ENCODE measurements at places on chromosomes 6 and 20.

DNA sequence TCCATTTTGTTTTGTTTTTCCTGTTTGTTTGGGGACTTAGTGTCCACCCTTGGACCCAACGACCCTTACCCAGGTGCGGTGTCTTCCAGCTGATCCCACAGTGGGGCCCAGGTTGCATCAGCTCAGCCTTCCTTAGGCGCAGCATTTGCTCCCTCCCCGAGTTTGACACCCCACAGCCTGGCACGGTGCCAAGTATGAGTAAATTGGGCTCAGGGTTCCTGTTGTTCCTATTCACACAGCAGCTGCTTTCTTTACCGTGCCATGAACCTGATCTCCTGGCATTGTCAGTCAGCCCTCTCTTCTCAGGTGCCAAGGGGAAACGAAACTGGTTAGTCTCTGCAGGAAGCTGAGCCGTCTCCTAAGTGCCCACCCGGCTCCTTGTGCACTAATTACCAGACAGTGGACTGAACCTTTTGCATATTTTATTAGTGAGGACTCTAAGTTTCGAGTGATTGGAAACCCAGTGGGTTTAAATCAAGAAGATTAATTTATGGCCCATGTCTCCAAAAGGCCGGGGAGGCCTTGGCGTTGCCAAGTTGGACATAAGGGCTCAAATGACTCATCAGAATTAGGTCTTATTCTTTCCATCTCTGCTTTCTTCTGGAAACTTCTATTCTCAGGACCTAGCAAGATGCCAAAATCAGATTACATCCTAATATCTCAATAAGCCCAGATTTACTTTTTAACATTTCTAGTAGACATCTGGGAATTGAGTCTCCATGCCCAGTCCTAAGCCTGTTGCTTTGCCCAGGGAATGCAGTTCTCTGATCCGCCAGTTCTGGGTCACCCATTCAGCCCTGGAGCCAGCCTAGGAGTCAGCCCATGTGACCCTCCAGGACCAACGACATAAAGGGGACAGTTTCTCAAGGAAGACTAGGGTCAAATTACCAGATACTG is 68.8 kb downstream of the TSHZ2 start:
- DNase-seq = no peak

GRCh38 chr6:170176136-170176897 is 114.6 kb downstream of the DLL1 start:
- no peak for DNase-seq

DNA sequence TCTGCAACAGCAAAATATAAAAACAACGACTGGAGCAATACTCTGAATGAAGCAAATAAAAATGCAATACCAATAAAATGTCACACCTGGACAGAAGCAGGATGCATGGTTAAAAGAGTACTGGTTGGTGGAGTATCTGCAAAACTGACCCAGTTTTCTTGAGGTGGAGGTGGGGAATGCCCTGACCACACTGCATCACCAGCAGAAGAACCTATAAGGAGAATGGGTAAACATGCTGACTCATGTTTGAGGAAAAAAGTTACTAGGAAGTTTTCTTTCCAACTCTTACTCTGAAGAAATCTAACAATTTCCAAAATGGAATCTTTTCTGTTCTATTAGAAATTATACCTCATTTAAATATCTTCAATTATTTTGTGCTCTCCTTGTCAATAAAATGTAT is 43.6 kb downstream of the REPS1 start:
- DNase-seq = no peak

GRCh38 chr6:42032366-42032765 is 18.0 kb upstream of the TAF8 start:
- no peak for DNase-seq

- DNase-seq = no peak
Measured at GRCh38 chr20:56299362-56299761, 50.8 kb downstream of the MC3R start.

DNA sequence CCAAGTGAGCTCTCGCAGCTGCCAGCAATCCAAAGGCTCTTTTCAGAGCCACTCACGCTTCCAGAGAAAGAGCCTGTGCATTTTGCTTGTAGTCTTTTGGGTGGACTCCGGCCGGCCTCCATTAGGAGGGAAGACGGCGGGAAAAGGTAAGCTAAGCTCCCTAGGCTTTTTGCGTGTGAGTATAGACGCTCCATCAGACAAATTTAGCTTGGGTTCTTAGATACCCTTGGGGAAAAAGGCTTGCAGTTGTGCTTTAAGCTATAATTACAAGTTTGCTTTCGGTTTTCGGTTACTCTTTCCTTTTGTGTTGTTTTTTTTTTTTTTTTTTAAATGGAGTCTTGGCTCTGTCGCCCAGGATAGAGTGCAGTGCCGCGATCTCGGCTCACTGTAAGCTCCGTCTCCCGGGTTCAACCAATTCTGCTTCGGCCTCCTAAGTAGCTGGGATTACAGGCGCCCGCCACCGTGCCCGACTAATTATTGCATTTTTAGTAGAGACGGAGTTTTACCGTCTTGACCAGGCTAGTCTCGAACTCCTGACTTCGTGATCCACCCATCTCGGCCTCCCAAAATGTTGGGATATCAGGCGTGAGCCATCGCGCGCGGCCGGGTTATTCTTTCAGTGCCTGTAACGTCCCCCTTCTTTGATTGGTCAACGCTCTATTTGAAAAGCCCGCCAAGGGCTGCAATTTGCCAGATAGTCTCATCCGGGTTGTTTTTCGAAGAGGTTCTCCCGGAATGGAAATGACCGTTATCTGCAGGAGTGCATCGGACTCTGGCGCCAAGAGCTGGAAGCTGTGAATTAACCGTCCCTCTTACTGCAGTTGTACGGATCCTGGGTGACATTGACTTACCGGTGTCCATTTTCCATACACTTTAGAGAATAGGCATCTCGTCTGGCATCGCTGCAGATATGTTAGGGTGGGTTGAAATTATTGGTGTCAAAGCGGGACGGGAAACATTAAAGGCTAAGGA is 18.1 kb downstream of the OR2B2 start:
- peak; percentile 90 for DNase-seq

- DNase-seq = no peak
Measured at GRCh38 chr20:6103301-6103700, 19.5 kb downstream of the FERMT1 start.

DNA sequence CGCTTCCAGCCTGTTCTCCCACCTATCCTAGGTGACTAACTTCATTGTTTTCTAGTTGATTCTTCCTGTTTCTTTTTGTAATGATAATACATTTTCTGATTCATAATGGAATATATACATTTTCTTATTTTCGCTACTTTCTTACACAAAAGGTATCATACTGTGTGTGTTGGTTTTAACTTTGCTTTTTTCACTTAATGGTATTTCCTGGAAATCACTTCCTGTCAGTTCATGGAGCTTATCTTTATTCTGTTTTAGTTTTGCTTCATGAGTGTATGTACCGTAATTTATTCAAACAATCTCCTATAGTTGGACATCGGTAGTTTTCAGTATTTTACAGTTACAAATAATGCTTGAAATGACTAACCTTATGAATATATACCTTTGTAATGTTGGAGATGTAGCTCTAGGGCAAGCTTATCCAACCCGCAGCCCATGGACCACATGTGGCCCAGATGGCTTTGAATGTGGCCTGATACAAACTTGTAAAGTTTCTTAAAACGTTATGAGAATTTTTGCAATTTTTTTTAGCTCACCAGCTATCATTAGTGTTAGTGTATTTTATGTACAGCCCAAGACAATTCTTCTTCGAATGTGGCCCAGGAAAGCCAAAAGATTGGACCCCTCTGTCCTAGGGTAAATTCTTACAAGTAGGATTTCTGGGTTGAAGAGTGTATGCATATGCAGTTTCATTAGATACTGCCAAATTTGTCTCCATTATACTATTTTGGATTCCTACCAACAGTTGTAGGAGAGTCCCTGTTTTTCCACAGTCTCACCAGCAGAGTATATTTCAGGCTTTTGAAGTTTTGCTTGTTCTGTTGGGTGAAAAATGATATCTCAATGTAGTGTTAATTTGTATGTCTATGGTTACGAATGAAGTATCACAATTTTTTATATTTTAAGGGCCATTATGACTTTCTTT is 16.7 kb downstream of the TRMT11 start:
- DNase-seq = no peak

GRCh38 chr6:52395969-52396368 is 24.2 kb upstream of the EFHC1 start:
- DNase-seq = no peak

DNA sequence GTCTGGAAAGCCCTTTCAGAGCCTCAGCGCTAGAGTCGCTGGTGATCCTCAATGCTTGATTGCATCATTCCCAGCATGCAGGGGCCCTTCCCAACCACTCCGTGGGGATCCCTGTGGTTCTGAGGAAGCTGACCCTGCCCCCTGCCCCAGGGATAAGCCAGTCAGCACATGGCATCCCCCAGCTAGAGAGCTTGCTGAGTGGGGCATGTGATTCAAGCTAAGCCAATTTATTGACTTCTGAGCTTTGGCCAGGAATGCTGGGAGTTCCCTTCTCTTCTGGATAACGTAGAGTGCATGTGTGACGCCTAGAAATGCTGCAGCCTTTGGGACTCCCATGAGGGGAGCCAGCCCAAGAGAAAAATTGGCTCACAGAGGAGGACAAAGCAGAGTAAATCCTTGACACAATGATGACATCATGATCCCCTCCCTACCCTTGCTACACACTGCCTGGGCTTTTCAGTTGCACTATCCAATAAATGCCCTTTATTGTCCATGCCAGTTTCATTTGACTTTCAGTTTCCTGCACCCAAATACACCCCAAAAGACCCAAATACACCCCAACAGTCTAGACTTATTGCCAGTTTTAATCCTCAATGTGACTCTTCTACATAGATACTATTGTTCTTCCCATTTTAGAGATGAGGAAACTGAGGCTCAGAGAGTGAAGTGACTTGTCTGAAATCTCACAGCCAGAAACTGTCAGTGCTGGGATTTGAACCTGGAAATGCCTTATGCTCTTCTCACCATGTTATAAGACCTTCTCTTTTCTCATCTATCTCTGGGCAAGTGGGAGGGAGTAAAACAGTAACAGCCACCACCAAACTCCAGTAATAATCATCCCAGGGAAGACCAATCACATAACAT is 34.3 kb downstream of the KCNB1 start:
- peak; percentile 5 for DNase-seq

- no peak for DNase-seq
Measured at GRCh38 chr20:50323209-50323608, 132.6 kb downstream of the CEBPB start.

GRCh38 chr6:167491438-167492099 is 166.7 kb downstream of the TTLL2 start:
- no peak for DNase-seq

DNA sequence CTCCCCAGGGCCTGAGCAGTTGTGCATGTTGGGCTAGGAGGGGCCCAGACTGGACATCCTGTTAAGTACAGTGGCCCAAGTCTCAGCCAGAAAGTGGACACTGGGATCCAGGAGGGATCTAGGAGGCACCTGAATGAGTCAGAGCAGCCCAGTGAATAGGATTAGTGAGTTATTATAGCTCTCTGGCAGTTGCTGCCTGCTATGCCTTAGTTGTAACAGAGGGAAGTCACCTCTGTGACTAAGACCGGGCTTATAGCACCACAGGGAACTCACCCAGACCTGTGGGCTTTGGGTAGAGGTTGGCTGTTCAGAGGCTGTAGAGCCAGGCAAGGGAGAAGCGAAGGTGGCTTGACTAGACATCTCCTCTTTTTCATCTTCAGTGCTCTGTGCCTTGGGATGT is 39.0 kb upstream of the AAR2 start:
- no peak for DNase-seq

DNA sequence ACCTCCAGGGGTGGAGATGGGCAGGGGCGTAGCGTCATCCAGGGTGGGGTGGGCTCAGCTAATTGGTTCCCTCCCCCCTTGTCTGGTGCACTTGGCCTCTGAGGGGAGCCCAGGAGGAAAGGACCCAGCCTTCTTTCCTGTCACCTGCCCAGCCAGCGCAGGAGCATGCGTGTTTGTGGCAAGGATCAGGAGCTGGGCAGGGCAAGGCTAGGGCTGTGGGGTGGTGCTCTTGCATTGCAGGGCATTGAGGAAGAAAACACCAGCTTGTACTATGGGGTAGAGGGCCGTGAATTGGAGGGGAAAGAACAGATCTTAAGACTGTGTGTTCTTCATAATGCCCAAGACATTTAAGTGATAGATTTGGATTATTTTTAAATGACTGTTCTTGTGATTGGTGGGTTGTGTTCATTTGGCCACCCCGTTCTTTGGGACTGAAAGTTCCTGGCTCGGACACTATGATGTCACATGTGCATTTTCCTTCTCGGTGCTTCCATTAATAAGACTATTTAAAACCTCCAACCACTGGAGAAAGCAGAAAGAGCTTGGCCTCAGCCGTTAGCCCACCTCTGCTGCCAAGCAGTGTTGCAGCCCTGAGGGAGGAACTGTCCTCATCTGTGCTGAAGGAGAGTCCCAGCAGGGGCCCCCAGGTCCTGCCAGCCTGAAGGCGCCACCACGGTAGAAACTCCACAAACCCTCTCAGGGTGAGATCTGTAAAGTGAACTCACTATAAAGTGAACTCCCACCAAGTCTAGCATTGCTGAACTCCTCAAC is 136.2 kb upstream of the INSM1 start:
- DNase-seq = no peak

DNA sequence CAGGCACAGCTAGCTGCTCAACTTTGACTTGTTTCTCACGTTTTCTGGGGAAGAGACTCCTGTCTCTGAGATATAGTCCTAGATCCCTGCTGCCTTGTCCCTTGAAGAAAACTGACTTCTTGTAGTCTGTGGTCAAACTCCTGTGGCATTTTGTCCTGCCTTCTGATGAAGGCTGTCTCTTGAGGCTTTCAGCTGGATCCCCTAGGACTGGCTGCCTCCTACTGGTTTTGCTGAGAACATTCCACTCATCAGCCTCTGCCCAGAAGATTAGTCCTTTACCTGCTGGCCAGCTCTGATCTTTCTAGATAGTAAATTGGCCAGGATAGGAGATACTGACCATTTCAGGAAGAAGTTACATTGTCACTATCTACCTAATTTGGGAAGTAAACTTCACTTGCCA is 71.9 kb upstream of the CNR1 start:
- DNase-seq = no peak

DNA sequence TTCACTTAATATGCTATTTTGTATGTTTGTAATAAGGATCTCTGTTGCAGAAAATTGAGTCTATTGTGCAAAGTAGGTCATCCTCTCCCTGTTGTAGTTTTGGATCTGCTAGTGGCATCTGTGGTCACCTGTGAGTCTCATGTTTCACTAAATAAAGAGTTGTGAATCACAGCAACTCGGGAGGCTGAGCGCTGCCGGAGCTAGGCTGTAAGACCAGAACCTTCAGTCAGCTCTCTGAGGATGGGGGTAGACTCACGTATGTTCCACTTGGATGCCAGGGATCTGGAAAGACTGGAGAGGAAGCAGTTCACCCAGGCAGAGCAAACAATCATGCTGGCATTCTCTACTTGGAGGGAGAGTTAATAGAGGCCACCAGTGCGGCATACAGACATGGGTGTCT is 187.3 kb upstream of the FOXA2 start:
- no peak for DNase-seq

Measured in fibroblast of skin of left quadriceps (primary cell).